AG10803 (cell line): ENCODE measurements at places on chromosomes 11 and 22.

DNA sequence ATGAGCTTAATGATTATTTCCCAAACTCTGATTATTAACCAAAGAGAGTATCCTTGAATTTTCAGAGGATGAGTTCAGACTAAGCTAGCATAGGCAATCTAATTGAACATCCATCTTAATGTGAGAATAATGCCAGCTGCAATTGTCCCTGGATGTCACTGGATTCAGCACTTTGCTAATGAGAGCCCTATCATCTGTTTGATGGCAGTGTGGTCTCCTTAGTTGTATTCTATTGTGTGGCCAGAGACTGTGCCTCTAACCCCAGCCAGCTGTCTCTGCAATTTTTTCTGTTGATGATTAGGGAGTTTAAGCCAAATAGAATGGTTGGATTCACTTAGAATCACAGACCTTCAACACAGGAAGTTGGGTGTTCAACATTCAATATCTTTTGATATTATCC is 1249.5 kb downstream of the FAM181B start:
- DNase-seq: no peak

DNA sequence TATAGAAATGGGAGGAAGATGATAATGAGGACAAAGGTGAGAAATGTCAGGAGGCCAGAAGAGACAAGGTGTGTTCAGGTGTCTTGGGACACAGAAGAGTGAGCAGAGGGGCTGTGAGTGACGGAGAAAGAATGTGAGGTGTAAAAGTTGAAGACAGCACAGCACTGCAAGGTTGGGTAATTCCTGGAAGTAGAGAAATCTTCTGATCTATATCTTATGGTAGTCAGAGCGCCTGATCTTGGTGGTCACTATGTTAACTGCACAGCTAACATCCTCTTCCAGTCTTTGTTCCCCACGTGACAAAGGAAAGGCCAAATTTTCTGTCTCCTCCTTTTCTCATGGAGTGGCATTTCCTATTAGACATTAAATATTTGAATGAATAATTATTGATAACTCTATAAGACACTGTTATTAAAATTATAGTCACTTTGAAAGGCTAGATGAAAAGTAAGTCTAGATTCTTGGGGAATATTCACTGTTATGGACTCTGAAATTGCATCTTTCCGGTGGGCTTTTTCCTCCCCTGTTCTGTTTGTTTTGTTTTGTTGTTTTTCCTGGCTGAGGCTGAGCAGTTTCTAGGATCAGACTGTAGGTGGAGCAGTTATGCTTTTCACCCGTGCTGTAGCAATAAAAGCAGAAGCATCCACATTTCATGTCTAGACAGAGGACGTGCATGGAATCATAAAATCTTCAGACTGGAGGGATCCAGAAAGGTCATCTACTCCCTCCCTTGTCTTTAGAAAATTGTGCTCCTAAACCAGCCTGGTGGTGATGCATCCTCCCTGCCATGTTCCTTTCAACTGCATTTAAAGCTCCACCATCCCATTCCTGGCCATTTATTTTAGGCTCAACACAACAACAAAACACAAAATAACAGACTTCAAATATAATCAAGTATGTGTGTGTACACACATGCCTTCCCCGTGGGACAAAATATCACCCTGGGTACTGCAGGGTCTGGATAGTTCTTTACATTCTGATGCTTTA is 26.6 kb downstream of the SC5D start:
- DNase-seq: peak; percentile 57

GRCh38 chr11:113507341-113507740 is 32.1 kb upstream of the DRD2 start:
- DNase-seq: no peak

- no peak for DNase-seq
Measured at GRCh38 chr11:2265396-2265795, 5.0 kb downstream of the ASCL2 start.

DNA sequence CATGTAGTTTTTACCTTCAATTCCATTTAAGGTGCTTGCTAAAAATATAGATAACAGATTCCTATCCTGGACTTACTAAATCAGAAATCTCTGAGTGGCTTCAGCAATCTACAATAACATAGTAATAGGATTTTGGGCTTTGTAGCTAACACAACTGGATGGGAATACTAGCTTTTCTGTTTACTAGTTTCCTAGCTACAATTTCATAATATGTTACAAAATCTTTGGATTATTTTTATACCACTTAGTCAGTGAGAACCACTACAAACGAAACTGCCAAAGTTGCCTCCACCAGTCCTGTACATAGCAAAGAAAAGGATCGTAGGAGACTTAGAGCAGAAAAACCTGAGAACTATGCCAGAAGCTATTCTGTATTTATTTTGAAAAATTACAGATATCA is 87.7 kb upstream of the ANO3 start:
- DNase-seq: peak; percentile 77

DNA sequence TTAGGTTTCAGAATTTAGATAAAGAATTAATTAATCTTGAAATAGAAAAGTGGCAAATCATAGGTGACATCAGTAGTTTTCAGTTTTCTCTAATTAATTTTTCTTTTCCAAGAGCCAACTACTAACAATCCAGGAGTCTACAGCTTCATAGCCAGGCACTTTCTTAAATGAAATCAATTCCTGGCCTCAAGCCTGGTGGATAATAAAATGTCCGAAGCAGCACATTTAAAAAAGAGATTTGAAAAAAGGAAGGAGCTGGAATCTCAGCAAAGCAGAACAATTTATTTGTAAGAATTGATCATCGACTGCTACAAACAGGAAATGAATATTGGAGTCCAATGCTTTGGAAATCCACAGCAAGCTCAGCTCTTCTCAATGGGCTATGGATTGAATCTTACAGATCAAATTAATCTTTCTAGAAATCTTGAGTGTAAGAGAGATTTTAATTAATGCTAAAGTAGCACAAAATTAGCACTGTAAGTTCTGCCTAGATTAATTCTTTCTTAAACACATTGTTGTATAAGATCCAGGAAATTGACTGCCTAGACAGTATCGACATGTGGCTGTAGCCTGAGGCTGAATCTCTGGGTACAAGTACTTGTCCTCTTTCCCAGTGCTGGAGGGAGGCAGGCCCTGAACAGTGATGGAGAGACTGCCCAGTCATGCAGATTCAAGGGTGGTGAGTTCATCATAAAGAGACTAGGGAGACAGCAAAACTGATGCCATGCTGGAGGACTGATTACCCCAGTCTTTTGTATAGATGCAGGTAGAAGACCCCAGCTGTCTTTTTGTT is 167.8 kb upstream of the POU2AF2 start:
- no peak for DNase-seq
